EL (cell line): ENCODE measurements at places on chromosomes 16 and 17.

DNA sequence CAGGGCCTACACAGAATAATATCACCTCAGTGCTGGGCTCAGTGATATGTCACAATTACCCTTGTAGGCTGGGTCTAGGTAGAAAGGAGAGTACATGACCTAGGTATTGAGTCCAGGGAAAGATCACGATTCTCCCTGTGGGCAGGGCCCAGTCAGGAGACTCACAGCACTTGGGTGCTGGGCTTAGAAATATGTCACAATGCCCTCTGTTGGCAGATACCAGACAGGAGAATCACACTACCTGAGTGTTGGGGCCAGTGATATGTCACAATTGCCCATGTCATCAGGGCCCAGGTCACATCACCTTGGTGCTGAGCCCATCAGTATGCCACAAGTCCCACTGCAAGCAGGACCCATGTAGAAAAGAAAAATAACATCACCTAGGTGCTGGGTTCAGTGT, 2105.5 kb downstream of the TP53TG3F start:
- DNase-seq, result no peak

DNA sequence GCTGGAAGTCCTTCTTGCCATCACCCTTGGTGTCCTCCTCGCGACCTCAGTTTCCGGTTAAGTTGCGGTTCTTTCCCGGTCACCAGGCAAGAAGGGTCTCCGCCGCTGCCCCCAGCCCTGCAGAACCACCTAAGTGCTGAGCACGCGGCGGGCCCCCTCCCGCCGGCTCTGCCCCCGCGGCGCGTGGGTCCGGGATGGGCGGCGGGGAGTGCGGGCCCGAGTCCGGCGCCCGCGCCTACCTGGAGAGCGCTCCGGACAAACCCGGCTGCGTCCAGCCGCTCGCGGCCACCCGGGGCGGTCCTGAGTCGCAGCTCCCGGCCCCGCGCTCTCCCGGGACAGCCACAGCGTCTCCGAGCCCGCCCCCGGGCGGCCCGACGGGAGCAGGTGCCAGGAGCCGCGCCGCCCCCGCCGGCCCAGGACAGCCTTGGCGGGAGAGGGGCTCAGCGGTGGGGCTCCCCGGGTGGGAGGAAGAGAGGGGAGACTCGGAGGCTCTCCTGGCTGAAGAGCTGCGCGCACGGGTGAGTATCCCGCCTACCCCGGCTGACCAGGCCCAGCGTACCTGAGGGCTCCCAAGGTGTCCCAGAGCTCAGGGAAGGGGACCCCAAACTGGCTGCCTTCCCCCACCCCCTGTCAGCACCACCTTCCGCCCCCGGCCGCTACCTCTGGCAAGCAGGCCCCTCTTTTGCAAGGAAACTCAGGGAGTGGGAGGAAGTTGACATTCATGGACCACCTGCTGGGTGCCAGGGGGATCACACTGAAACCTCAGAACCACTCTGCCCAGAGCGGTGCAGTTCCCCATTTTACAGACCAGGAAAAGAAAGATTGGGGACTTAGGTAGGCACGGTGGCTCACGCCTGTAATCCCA, 22.2 kb upstream of the C17orf113 start:
- no peak for DNase-seq

GRCh38 chr17:67148352-67148751, 96.6 kb downstream of the HELZ start:
- no peak for DNase-seq

DNA sequence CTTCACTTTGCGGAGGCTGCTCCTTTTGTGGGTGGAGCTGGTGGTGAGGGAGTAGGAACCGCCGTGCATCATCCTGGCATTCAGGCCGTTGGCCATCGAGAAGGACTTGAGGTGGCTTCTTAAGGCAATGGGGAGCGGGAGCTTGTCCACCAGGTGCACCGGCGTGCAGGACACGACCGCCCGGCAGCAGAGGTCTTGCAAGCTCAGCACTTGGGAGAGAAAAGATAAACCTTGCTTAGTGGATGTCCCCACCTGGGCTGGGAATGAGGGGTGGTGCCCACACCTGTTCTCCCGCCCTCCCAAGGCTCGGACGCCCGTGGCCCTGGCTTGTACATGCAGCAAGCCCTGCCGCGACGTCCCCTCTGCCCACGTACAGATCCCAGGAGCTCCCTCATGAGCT, 9.7 kb upstream of the WDR45B start:
- DNase-seq, result no peak

- no peak for DNase-seq
Measured at GRCh38 chr16:53948734-53949430, 244.9 kb downstream of the FTO start.

GRCh38 chr16:60027351-60027750, 1293.2 kb upstream of the GOT2 start:
- DNase-seq, result no peak

- peak; percentile 59 for DNase-seq
Measured at GRCh38 chr17:62017496-62017895, 47.6 kb downstream of the MED13 start.

DNA sequence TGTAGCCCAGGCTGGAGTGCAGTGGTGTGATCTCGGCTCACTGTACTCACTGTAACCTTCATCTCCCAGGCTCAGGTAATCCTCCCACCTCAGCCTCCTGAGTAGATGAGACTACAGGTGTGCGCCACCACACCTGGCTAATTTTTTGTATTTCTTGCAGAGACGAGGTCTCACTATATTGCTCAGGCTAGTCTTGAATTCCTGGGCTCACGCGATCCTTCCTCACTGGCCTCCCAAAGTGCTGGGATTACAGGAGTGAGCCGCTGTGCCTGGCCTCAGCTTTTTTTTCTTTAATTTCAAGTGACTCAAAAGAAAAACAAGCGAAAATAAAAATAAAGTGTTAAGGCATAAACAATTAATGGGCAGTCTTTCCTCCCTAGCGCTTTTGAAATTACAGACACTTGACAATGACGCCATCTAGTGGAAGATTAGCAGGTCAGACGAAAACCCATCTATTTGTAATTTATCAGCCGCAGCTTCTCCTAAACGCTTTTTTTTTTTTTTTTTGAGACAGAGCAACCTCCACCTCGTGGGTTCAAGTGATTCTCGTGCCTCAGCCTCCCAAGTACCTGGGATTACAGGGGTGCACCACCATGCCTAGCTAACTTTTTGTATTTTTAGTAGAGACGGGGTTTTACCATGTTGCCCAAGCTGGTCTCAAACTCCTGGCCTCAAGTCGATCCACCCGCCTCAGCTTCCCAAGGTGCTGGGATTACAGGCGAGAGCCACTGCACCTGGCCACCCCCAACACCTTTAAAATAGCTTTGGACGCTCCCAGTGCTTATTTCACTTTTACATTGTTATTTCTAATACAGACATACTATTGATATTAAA, 28.1 kb upstream of the PECAM1 start:
- DNase-seq, result peak; percentile 71

DNA sequence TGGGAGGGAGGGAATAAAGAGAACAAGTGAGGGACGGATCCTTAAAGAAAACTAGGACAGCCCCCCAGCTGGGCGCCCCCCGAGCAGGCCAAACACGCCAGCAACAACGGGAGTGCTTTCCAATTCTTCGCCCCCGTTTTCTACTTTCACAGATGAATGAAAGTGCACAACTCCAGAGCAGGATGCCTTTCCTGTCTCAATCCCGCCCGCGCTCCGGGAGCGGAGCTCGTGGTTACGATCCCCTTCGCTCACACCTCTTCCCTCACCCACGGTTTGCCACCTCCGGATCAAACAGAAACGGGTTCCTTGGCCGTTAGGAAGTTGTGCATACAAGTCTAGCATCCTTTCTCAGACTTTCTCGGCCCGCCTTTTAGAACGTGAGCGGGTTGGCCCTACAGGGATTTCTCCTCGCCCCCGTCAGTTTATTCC, 680 bp downstream of the SKA2 start:
- DNase-seq, result peak; percentile 61

DNA sequence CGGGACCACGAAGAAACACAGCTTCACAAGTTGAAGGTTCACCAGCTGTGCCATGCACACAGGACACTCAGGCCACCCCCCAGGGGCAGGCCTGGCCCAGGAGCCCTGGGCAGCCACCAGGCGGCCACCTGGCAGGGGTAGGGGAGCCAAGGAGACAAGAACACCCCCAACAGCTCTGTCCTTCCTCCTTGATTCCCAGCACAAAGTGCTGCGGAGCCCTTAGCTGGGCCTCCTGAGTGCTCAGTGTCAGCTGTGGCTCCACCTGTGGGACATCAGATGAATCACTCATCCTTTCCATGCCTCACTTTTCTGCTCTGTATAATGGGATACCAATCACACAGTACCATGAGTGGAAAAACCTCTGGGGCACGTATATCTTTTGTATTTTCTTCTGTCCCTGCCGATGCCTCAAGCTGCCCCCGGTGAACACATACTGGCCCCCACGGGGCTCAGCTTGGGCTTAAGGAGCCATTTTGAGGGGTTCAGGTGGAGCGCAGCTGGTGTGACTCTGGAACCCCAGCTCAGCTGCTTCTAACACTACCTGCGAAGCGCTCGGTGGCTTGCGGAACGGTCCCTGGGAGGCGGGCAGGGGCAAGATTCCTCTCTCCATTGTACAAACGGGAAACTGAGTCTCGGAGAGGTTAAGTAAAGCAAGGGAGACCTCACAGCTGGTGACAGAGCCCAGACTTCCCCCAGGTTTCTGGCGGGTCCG, 12.0 kb downstream of the GALK1 start:
- no peak for DNase-seq

DNA sequence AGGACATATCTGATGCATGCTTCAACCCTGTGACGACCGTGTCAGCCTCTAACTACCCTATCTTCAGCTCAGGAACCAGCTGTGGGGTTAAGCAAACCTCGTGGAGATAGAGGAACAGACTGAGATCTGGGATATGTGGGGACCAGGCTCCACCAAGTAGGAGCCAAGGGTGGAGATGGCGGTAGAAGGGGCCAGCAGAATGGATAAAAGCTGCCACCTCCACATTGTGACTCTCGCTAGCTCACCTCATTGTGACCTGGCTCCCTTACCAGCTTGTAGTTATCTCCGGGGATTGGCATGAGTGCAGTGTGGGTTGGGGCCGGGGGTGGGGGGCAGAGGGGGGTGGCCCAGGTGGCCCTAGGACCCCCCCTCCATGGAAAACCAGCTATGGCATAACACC, at the start of gene SPEM2:
SPEM2 (plus strand) TSS at position 301 of the 400 bp plus-strand sequence; CDS start at position 374, 73 bp downstream.
- no peak for DNase-seq

DNA sequence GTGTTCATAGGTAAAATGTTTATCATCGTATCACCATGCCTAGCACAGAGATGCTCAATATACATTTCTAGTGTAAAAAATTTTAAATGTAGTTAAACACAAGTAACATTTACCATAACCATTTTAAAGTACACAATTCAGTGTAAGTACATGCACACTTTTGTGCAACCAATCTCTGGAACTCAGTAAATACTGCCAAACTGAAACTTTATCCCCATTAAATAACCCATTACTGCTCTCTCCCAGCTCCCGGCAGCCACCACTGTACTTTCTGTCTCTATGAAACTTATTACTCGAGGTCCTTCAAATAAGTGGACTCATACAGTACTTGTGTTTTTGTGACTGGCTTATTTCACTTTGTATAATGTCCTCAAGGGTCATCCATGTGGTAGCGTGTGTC, 29.0 kb downstream of the RMI2 start:
- DNase-seq, result no peak

DNA sequence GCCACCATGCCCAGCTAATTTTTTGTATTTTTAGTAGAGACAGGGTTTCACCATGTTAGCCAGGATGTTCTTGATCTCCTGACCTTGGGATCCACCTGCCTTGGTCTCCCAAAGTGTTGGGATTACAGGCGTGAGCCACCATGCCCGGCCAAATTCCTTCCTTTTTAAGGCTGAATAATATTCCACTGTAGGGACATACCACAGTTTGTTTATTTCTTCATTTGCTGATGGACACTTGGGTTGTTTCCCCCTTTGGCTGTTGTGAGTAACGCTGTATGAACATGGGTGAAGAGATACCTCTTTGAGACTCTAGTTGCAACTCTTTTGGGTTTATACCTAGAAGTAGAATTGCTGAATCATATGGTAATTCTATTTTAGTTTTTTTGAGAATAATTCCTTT, 13.1 kb upstream of the MGAT5B start:
- DNase-seq, result no peak

- DNase-seq, result peak; percentile 93
Measured at GRCh38 chr16:68265078-68265920, 973 bp downstream of the SLC7A6 start.

- no peak for DNase-seq
Measured at GRCh38 chr17:9009737-9010136, 11.6 kb upstream of the NTN1 start.
